Left ventricle myocardium superior (tissue), 1 donor: ENCODE measurements at places on chromosomes 1 and 21. TPM values are rescaled to one million over a fixed set of nuclear protein-coding genes. Genes with fewer than 3 reads are reported as not detected.

- no peak for DNase-seq
Observed at GRCh38 chr1:37234941-37235418, 200.7 kb upstream of the GRIK3 start.

- no peak for DNase-seq
Observed at GRCh38 chr1:202958544-202959275, 598 bp upstream of the ADIPOR1 start.

- no peak for DNase-seq
Observed at GRCh38 chr1:245797592-245798348, 643.0 kb downstream of the KIF26B start.

The OTUD3 gene
- 3.7 TPM for total RNA-seq
